ENCODE measurements at places on chromosomes 5 and 9. TPM values are rescaled to one million over a fixed set of nuclear protein-coding genes. Genes with fewer than 3 reads are reported as not detected.

The GFI1B gene
- total RNA-seq, result 0.10 TPM

The MEF2C gene
- total RNA-seq, result 254 TPM

The PARP8 gene
- total RNA-seq, result 3.8 TPM

DNA sequence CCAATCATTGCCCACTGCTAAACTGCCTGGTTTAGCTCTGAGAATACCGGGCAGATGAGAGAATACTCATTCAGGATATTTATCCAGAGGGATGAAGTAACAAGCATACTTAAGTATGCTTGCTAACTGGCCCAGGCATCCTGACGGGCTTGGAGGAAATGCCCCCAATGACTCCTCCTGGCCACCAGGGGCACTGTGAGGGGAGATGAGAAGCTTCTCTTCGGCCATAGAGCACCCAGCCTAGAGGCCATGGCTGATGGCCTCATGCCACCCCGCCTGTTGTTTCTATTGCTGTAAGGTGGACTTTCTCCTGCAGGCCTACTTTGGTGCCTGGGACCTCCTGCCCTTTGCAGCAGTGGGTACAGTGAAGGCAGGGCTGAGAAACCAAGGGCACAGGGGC, 134.5 kb upstream of the FSTL4 start:
- no peak for DNase-seq

- no peak for DNase-seq
These were observed 10.2 kb downstream of the ADRB2 start for GRCh38 chr5:148836272-148837250.

GRCh38 chr9:120677965-120678364, 36.3 kb downstream of the MEGF9 start:
- DNase-seq, result no peak

GRCh38 chr5:175729829-175730277, 72.0 kb downstream of the HRH2 start:
- peak; percentile 88 for DNase-seq

All from myocyte (in vitro differentiated cells).